ENCODE measurements at places on chromosomes 16 and 17.

GRCh38 chr17:81557276-81558114 is 5.3 kb upstream of the FAAP100 start:
- DNase-seq: no peak

GRCh38 chr16:12468552-12468951 is 335.1 kb downstream of the CPPED1 start:
- no peak for DNase-seq

- no peak for DNase-seq
These were observed 117.6 kb upstream of the HAS3 start for GRCh38 chr16:68987734-68988457.

DNA sequence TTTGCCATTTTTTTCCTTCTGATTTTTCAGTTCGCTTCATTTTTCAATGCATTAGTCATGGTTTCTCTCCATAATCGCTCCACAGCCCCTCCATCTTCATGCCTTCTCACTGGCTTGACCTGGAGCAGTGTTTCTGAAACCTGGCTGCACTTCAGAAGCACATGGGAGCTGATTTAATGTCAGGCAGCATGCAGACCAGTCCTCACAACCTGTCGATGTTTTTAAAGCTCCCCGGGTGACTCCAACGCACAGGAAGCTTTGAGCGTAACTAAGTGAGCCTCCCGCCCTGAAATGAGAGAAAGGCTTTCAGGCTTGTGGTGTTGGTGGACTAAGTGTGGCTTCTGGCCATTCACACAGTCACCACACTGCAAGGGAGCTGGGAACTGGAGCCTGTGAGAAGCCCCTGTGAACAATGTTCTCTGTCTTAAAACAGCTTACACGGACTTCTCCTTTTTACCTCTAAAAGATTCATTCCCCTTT is 16.8 kb upstream of the DRG2 start:
- DNase-seq: no peak

DNA sequence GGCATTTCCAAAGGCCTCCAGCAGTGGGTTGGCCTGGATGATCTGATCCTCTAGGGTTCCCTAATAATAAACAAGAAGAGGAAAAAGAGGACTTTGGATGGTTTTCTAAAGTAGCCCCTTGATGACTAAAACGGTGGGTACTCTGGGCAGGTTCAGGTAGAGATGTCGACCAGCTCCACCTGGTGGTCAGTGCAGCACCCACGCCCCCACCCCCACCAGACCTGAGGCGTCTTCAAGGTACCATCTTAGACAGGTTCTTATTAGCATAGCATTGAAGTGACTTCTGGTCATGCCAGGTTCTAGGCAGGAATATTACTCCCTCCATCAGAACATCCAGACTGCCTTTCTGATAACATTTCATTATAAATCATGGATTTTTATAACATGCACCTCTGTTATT is 15.0 kb downstream of the MYH13 start:
- no peak for DNase-seq

GRCh38 chr17:61467416-61468262 is 15.4 kb downstream of the TBX4 start:
- peak; percentile 75 for DNase-seq

- DNase-seq: no peak
These were observed 39.7 kb downstream of the ARHGAP17 start for GRCh38 chr16:24975428-24975889.

DNA sequence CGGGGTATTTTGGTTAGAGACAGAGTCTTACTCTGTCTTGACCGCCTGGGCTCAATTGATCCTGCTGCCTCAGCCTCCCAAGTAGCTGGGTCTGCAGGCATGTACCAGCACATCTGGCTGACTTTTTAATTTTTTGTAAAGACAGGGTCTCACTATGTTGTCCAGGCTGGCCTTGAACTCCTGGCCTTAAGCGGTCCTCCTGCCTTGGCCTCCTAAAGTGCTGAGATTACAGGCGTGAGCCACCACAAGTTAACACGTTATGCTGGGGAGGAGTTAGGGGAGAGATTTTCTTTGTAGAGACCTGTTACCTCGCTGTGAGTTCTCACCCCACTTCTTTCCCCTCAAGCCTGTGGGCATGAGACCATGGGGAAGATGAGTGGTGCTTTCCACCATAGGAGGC is 1.8 kb upstream of the CES4A start:
- no peak for DNase-seq

DNA sequence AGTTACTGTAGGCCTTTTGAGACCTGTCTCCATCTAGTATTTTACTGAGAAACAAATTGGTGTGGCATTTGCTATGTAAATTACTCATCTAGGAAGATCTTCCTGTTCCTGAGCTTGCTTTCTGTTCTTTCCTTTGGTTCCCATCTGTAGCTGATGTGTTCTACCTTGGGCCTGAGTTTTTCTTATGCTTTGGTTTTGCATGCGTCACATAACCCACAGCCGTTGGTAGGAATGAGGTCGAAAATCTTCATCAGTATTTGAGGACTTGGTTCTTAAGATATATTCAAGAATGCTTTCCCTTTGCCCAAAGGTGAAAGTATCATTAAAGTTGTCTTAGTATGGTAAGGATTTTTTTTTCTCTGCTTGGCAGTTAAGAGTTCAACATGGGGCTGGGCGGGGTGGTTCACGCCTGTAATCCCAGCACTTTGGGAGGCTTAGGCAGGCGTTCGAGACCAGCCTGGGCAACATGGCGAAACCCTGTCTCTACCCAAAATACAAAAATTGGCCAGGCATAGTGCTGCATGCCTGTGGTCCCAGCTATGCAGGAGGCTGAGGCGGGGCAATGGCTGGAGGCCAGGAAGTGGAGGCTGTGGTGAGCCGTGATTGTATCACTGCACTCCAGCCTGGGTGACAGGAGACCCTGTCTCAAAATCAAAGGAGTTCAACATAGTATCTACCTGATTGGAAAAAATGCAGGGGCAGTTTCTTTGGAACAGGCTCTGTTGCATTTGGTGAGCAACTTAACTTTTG is 28.8 kb downstream of the IST1 start:
- no peak for DNase-seq

DNA sequence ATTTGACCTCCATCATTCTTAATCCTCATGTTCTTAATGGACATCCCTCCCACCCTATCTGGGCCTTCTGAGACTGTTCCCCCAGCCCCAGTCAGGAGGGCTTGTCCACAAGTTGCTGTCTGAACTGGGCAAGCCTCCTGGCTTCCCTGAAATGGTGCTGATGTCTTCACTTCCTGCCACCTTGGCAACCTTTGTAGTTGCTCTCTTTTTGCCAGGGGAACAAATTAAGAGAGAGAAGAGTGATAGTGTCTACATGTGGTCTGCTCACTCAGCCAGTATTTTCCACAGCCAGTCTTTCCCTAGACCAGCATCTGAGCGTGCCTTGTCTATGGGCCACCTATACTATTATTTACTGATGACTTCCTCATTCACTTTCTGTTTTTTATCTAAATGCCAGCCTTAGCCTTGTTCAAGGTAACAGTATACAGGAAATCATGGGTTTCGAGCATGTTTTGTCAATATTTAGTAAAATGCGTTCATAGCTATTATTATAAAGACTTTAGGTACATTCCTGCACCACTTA is 710.1 kb downstream of the MAF start:
- DNase-seq: no peak
